ENCODE measurements at places on chromosomes 16 and 17.

GRCh38 chr17:82952019-82952418, 112.2 kb upstream of the ZNF750 start:
- DNase-seq = no peak
- H3K36me3 ChIP-seq = peaks cover 43% of the 10 kb centered on the region
- no peaks in the 10 kb centered on the region for H3K27me3 ChIP-seq
- H3K27ac ChIP-seq = no peak overlapping the region
- no peak overlapping the region for H3K4me3 ChIP-seq

- H3K4me3 ChIP-seq = no peak overlapping the region
- DNase-seq = no peak
These were observed 121.6 kb downstream of the CHD9 start for GRCh38 chr16:53176434-53176833.

- no peaks in the 10 kb centered on the region for H3K27me3 ChIP-seq
- H3K4me3 ChIP-seq = no peak overlapping the region
- no peak overlapping the region for H3K27ac ChIP-seq
- no peak for DNase-seq
- H3K36me3 ChIP-seq = peaks cover 36% of the 10 kb centered on the region
These were observed 17.7 kb downstream of the TAOK1 start for GRCh38 chr17:29407856-29408255.

GRCh38 chr16:3793161-3793576, 75.8 kb upstream of the TRAP1 start:
- H3K4me1 ChIP-seq = peaks cover 85% of the 10 kb centered on the region
- DNase-seq = no peak
- peaks cover 46% of the 10 kb centered on the region for H3K36me3 ChIP-seq
- H3K27ac ChIP-seq = no peak overlapping the region
- no peak overlapping the region for H3K4me3 ChIP-seq

GRCh38 chr17:74282587-74283370, 8.7 kb downstream of the DNAI2 start:
- H3K4me1 ChIP-seq = peaks cover 59% of the 10 kb centered on the region
- H3K4me3 ChIP-seq = peak overlapping the region; percentile 19
- DNase-seq = peak; percentile 69
- peaks cover 2% of the 10 kb centered on the region for H3K27me3 ChIP-seq

DNA sequence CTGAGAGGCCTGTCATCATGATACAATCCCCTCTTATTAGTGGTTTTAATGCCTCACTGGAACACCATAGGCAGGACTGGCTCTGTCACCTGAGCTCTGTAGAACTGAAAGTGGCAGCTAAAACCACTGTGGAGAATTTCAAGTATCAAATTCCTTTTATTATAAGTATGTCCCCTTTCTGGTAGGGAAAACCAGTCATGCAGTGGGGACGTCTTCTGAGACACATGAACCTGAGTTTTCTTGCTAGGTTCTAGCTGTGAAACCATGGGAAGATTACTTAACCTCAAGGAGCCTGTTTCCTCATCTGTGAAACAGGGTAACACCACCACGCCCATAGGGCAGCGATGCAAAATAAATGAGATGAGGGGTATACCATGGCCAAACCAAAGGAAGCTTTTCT, 4.7 kb downstream of the VAC14 start:
- no peaks in the 10 kb centered on the region for H3K27me3 ChIP-seq
- no peak for DNase-seq
- H3K27ac ChIP-seq = no peak overlapping the region

GRCh38 chr16:10339777-10340732, 45.8 kb upstream of the ATF7IP2 start:
- H3K4me1 ChIP-seq = no peaks in the 10 kb centered on the region
- no peak overlapping the region for H3K4me3 ChIP-seq
- DNase-seq = no peak
- peaks cover 12% of the 10 kb centered on the region for H3K36me3 ChIP-seq

Data from activated CD8-positive, alpha-beta T cell treated with anti-CD3 and anti-CD28 coated beads, Interleukin-2, amount 10 ng/mL, durations not matched to agents 7 days and 5 days (primary cell).